ENCODE measurements at places on chromosomes 2 and 18.

DNA sequence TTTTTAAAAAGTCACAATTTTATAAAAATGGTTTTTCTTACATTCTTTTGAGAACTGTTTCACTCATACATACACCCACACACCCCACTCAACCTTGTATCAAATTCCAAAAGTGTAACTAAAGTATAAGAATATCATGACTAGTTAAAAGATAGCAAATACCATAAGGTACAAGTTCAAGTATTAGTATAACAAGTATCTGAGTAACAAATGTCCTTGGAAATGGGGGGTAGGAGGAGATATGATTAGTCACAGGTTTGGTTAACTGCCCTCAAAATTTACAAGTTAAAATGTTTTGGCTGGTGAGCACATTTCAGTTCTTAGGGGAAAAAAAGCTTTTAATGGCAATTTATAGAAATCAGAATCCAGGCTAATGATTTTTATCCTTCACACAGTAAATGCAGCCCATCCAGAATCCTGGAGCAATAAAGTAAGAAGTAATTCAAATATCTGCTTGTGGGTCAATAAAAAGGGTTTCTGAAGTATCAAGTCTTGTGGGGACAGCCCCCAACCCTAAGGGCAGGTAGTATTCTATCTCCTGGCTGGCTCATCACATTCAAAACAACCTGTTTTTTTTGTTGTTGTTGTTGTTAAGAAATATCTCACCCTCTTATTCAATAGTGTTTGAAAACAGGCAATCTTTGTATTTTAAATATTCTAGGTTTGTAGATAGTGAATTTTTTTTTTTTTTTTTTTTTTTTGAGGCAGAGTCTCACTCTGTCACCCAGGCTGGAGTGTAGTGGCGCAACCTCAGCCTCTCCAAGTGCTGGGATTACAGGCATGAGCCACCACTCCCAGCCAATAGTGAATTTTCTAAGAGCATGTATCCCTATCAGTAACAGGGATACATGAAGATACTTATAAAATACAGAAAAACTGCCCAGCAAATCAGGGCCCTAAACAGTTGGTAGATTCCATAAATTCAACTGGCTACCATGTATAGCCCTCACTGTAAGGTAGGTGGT, 14.5 kb downstream of the IAH1 start:
- peak; percentile 76 for DNase-seq

DNA sequence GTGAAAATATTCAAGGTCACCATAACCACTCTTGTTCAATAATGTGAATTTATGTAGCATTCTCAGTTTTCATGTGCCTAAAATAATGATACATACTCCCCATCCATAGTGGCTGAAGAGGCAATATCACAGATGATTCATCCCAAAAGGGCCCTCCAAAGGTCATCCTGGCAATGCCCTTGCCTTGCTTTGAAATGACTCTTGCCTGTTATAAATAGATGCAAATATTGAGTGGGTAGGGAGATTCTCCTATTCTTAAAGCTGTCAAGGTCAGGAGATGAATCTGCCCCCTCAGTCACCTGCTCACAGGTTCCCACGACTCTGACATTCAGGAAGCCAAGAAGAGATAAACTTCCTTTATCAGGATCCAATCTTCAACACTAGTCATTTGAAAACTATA, 490.5 kb downstream of the TNS1 start:
- peak; percentile 44 for DNase-seq

DNA sequence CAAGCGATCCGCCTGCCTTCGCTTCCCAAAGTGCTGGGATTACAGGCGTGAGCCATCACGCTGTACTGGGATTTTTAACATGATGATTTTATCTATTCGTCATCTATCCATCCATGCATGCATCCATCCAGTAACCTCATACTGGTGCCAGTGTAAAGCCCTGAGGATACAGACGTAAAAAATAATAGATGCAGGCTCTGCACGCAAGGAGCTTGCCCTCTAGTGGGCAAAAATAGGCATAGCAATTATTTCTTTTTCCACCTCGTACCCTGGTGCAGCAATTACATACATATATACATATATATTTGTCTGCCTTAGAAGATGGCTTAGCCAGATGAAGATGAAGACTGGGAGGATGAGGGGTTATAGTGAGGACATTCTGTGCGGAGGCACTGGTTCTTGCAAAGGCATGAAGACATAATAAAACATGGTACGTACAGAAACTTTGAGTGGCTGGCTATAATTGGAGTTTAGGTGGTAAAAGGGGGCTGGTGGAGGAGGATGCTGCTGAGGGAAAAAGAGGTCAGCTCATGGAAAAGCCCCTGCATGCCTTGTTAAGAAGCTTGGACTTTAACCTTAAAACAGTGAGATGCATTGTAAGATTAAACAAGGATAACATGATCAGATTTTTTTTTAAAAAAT, 19.6 kb upstream of the RPIA start:
- DNase-seq = peak; percentile 81

GRCh38 chr2:220935789-220936321, 636.2 kb downstream of the EPHA4 start:
- DNase-seq = peak; percentile 7

- no peak for DNase-seq
Observed at GRCh38 chr18:79523736-79524180, 128.0 kb downstream of the NFATC1 start.

DNA sequence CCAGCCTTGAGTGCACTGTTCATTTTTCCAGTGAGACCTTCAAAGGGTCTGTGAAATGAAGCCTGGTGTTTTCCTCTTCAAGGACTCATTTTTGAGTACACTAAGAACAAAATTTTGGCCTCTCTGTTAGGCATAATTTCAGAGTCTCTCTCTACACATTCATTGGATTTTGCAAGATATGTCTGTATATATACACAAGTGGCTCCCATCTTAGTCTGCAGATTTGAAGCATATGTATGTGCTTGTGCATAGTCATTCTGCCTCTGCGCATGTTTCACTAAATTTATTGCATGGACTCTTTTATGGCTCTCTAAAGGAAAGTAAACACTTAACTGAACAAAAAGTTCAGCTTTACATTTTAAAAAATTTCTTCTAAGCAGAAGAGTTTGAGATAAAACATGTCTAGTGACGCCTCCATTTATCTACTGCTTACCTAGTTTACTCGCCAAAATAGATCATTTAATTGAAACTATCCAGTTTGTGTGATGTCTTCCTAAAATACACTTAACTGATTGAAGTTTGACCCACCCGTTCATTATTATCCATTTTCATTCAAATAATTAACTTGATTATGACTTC, 145.9 kb downstream of the FMNL2 start:
- DNase-seq = no peak

DNA sequence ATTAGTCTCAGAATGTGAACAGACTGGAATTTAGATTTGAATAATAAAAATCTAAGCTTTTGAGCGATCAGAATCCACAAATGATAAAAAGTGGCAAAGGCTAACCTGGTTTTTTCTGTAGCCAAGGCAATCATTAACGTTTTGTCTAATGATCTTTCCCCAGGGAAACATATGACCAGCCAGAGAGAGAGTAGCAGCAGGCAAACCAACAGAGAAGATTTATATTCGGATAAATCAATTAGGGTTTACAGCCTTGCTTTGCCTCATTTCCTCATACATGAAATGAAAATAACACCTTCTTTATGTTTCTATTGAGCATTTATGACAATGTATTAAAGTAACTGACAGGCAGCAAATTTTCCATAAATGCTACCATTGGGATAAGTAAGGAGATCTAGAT, 14.5 kb downstream of the TIA1 start:
- DNase-seq = no peak

- DNase-seq = no peak
Observed at GRCh38 chr18:36408606-36409005, 111.1 kb downstream of the FHOD3 start.

DNA sequence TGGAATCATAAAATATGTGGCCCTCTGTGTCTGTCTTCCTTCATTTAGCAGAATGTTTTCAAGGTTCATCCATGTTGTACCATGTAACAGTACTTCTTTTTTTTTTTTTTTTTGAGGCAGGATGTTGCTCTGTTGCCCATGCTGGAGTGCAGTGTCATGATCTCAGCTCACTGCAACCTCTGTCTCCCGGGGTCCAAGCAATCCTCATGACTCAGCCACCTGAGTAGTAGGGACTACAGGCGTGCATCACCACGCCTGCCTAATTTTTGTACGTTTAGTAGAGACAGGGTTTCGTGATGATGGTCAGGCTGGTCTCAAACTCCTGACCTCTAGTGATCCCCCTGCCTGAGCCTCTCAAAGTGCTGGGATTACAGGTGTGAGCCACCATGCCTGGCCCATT, 31.2 kb downstream of the RAB1A start:
- DNase-seq = peak; percentile 31

DNA sequence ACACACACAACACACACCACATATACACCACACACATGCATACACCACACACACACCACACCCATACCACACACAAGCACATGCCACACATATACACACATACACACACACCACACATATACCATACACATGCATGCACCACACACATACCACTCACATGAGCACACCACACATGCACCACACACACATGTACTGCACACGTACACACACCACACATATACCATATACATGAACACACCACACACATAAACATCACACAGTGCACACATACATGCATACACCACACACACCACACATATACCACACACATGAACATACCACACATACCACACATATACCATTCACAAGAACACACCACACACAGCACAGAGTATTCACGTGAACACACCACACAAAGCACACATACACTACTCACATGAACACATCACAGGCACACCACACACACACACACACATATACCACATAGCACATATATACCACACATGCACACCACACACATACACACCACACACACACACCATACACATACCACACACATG, 219.9 kb upstream of the RAB6C start:
- DNase-seq = no peak

DNA sequence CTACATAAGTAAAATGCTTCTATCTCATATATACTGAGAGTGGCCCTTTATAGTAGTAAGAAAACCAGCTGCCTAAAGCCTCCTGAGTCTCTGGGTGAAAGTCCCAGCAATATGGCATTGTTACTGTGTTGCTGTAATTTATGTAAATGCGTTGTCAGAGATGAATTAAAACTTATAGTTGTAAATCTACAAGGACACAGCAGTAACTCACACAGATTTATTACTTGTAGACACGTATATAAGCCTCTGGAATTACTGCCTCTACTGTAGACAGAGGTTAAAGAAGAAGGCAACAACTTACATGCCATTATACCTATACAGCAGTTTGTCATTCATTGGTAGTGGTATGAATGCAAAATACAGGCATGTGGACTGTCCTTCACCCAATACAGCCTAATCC, 169.1 kb upstream of the BOD1L2 start:
- DNase-seq = no peak

- DNase-seq = peak; percentile 30
Observed at GRCh38 chr2:112542984-112543661, 858 bp downstream of the POLR1B start.

DNA sequence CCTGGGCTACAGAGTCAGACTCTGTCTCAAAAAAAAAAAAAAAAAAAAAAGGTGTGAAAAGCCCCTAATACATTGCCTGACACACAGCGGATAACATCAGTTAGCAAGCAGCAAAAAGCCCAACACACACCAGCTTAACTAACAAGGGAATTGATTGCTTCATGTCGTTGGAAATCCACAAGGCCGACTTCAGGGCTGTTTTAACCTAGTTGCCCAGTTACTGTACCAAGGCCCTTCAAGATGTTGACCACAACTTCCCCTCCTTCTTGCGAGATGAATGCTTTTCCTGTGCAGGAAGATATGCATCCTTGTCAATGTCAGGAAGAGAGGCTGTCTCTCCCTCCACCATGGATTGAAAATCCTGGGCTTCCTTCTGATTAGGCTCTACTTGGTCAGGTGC, 202.9 kb downstream of the MIB1 start:
- no peak for DNase-seq

- DNase-seq = no peak
Observed at GRCh38 chr2:173659509-173659908, 304.8 kb downstream of the CDCA7 start.

GRCh38 chr18:2971741-2972552, 41.0 kb downstream of the LPIN2 start:
- DNase-seq = peak; percentile 75

DNA sequence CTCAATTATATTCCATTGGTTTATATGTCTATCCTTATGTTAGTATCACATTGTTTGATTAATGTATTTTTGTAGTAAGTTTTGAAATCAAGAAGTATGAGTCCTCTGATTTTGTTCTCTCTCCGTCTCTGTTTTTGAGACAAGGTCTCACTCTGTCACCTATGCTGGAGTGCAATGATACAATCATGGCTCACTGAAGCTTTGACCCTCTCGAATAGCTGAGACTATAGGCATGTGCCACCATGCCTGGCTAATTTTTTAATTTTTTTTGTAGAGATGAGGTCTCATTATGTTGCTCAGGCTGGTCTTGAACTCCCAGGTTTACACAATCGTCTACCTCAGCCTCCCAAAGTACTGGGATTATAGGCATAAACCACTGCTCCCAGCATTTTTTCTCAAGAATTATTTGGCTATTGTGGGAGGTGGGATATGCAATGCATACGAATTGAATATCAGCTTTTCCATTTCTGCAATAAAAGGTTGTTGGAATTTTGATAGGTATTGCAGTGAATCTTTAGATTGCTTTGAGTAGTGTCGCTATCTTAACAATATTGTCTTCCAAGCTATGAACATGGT, 17.7 kb upstream of the GORASP2 start:
- DNase-seq = no peak

GRCh38 chr2:80050246-80050645, 254.3 kb downstream of the LRRTM1 start:
- no peak for DNase-seq

DNA sequence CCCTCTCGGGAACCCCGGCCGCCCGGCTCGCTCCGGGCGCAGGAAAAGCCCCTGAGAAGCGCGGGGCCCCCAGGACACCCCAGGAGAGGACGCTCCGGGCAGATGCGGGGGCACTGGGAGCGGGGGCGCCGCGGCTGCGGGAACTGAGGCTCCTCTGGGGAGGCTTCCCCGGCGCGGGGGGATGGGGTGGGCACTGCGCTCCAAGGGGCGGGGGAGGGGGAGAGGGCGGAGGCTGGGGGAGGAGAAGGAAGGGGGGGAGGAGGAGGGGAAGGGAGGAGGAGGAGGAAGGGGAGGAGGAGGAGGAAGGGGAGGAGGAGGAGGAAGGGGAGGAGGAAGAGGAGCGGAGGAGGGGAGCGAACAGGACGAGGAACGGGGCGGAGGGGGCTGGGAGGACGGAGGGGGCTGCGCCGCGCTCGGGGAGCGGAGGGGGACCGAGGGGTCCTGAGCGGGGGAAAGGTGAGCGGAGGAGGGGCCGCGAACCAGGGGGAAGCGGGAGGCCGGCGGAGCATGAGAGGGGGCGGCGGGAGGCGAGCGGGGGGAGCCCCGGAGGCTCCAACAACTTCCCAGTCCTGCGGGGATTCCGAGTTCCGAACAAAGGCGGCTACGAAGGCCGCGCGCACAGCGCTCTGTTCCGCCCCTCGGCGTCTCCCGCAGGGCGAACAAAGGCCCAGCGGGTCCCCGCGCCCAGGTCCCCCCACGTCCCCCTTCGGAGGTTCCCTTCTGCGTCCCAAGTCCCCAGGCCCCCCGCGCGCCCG, 742 bp downstream of the PXDN start:
- DNase-seq = peak; percentile 82

- no peak for DNase-seq
Observed at GRCh38 chr18:77395953-77396352, 146.3 kb downstream of the GALR1 start.

Measured in GM23248 (cell line).